ENCODE measurements at places on chromosomes 6 and 20. TPM values are rescaled to one million over a fixed set of nuclear protein-coding genes. Genes with fewer than 3 reads are reported as not detected.

Gene EMILIN3
- 5.8 TPM for total RNA-seq

GRCh38 chr20:25059866-25060465 is 2.0 kb upstream of the ACSS1 start:
- peak; percentile 7 for DNase-seq

- DNase-seq = no peak
Observed at GRCh38 chr6:41280381-41281057, 6.0 kb downstream of the TREM1 start.

- DNase-seq = no peak
Observed at GRCh38 chr20:18272451-18272850, 15.9 kb upstream of the ZNF133 start.

Gene PRPH2
- 1.9 TPM for total RNA-seq

Gene PRSS16
- total RNA-seq = 21.1 TPM

Gene PPP1R16B
- total RNA-seq = 12.0 TPM

- DNase-seq = peak; percentile 50
Observed at GRCh38 chr6:110476046-110476849, at the start of gene SLC22A16. TSS of gene SLC22A16 (minus strand) at chr6:110476613. CDS start at chr6:110476574, 39 bp downstream.

Gene SLC35D3
- total RNA-seq = 0.37 TPM

All from WTC11 (cell line).